Activated naive CD8-positive, alpha-beta T cell treated with anti-CD3 and anti-CD28 coated beads for 36 hours (primary cell): ENCODE measurements at places on chromosomes 6 and 20.
A peak's percentile ranks its signal among the peaks of the same experiment; 100 is the strongest.

DNA sequence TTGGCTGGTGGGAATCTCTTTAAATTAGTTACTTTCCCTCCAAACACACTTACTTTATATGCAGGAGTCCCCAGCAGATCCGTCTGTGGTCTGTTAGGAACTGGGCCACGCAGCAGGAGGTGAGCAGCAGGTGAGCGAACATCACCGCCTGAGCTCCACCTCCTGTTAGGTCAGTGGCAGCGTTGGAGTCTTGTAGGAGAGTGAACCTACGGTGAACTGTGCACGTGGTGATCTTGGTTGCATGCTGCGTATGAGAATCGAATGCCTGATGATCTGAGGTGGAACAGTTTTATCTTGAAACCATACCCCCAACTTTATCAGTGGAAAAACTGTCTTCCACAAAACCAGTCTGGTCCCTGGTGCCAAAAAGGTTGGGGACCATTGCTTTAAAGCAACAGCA, 5.0 kb downstream of the SERPINB6 start:
- H3K27ac ChIP-seq = no peak overlapping the region
- H3K27me3 ChIP-seq = no peaks in the 10 kb centered on the region
- H3K36me3 ChIP-seq = peaks cover 19% of the 10 kb centered on the region
- no peak for DNase-seq
- H3K4me1 ChIP-seq = peaks cover 43% of the 10 kb centered on the region
- H3K4me3 ChIP-seq = no peak overlapping the region

GRCh38 chr6:849075-849506, 156.2 kb upstream of the EXOC2 start:
- H3K27ac ChIP-seq = no peak overlapping the region
- no peaks in the 10 kb centered on the region for H3K4me1 ChIP-seq
- H3K4me3 ChIP-seq = no peak overlapping the region
- peaks cover 18% of the 10 kb centered on the region for H3K27me3 ChIP-seq
- no peaks in the 10 kb centered on the region for H3K36me3 ChIP-seq
- DNase-seq = no peak

GRCh38 chr6:133768656-133769295, 120.1 kb upstream of the TCF21 start:
- no peaks in the 10 kb centered on the region for H3K36me3 ChIP-seq
- no peak overlapping the region for H3K27ac ChIP-seq
- no peak for DNase-seq
- H3K27me3 ChIP-seq = peaks cover 28% of the 10 kb centered on the region

- H3K36me3 ChIP-seq = peaks cover 5% of the 10 kb centered on the region
- H3K4me1 ChIP-seq = no peaks in the 10 kb centered on the region
Observed at GRCh38 chr6:148671085-148671484, 75.7 kb upstream of the UST start.

- peak overlapping the region; percentile 85 for H3K27ac ChIP-seq
- peak; percentile 34 for DNase-seq
- peak overlapping the region; percentile 90 for H3K4me3 ChIP-seq
- H3K36me3 ChIP-seq = peaks cover 28% of the 10 kb centered on the region
- H3K27me3 ChIP-seq = no peaks in the 10 kb centered on the region
- peaks cover 40% of the 10 kb centered on the region for H3K4me1 ChIP-seq
Observed at GRCh38 chr20:36573798-36574365, 485 bp downstream of the TGIF2 start.

DNA sequence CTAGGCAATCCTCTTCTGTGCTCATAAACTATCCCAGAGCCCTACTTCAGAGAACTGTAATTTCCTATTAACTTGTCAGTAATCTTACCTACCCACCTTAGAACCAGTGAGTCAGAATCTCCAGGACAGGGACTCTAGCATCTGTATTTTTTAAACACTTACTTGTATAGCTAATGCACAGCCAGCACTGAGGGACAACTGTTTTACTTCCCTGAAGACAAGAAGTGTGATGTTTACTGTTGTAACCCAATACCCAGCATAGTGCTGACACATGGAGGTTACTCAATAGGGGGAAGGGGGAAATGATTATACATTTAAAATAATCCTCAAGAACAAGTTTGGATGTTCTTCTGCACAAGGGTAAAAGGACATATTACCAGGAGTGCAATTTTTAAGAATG, 130.8 kb downstream of the BTBD9 start:
- H3K4me1 ChIP-seq = no peaks in the 10 kb centered on the region
- no peaks in the 10 kb centered on the region for H3K27me3 ChIP-seq
- H3K36me3 ChIP-seq = no peaks in the 10 kb centered on the region
- DNase-seq = no peak
- H3K27ac ChIP-seq = no peak overlapping the region

DNA sequence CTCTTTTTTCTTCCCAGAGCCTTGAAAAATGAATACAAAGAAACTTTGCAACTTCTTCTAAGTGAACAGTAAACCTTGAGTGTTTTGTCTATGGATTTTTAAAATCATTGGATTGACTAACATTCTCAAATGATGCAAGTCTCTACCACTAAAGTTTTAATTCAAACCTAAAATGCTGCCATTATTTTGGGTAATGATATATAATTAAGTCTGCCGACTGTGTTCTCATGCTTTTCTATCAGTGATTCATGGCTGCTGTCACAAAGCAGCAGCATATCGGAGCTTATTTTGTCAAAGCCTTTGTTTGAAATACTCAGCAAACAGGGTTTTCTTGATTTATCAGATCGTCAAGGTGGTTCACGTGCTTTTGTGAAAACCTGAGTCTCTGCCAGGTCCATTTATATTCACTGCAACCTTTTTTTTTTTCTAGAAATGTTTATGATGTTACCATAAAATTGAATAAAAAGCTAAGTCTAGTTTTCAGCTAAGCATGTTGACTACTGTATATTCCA, 96.3 kb downstream of the GJA1 start:
- H3K4me1 ChIP-seq = no peaks in the 10 kb centered on the region
- H3K4me3 ChIP-seq = no peak overlapping the region
- DNase-seq = no peak
- H3K27me3 ChIP-seq = no peaks in the 10 kb centered on the region
- no peak overlapping the region for H3K27ac ChIP-seq
- H3K36me3 ChIP-seq = no peaks in the 10 kb centered on the region

GRCh38 chr6:111732390-111732789, 126.7 kb upstream of the TRAF3IP2 start:
- H3K4me1 ChIP-seq = peaks cover 73% of the 10 kb centered on the region
- H3K27ac ChIP-seq = peak overlapping the region; percentile 50
- no peak for DNase-seq

DNA sequence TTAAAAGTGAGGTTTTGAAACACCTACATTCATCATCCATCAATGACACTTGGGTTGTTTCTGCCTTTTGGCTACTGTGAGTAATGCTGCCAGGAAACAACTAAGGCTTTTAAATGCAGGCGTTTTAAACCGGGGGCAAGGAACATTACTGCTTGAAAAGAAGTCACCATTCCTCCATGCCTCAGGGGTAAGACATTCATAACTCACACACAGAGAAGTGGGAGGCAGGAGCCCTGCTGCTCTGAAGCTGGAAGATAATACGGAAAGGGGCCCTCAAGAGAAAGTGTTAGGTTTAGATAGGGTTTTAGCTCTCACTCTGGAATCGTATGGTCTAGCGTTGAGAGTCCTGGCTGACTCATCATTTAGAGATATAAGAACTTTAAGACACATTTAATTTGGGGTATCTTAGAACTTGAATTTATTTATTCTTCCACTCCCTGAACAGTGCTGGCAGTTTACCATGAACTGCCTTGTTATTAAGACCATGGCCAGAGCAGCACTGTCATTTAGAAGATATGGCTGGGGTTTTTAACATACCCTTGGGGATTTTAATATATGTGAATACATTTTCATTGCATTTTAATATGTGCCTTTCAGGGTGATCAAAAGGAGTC, 1.8 kb downstream of the TUBB1 start:
- no peak overlapping the region for H3K4me3 ChIP-seq
- H3K36me3 ChIP-seq = peaks cover 10% of the 10 kb centered on the region
- H3K27ac ChIP-seq = no peak overlapping the region
- H3K27me3 ChIP-seq = no peaks in the 10 kb centered on the region
- no peak for DNase-seq
- peaks cover 21% of the 10 kb centered on the region for H3K4me1 ChIP-seq

DNA sequence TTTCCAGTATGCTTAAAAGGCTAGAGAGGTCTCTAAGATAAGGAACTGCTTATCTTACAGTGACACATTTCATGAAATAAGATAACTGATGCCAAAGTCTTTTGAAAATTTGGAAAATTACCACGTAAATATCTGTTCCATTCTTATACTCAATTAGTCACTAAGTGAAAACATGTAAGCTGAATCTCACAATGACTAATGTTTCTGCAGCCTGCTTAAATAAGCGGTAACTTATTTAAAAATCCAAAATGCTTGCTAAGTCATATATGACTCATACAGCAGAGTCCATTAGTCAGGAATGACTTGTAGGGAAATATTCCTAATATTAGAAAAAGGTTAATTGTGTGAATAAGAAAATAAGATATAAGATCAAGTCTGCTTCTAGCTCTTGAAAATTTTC, 27.8 kb upstream of the LGSN start:
- no peaks in the 10 kb centered on the region for H3K36me3 ChIP-seq
- H3K4me1 ChIP-seq = peaks cover 3% of the 10 kb centered on the region
- no peak overlapping the region for H3K4me3 ChIP-seq
- H3K27me3 ChIP-seq = peaks cover 17% of the 10 kb centered on the region
- H3K27ac ChIP-seq = no peak overlapping the region
- DNase-seq = no peak

DNA sequence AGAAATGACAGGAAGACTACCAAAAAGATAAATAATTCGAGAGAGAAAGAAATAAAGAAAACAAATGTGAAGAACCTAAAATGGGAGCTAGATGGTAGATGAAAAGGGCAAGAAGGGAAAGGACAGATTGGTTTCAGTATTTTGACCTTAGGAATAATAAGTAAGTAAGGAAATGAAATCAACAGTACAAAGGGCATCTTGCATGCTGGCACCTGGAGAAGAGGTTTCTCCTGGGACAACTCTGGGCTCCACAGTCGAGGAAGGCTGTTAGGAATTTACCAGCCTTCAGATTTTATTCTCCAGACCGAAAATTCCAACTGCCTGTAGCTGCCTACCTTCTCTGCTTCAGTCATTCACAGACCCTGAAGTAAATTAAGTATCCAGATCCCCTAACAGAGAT, 80.5 kb downstream of the SMLR1 start:
- peaks cover 6% of the 10 kb centered on the region for H3K4me1 ChIP-seq
- no peaks in the 10 kb centered on the region for H3K27me3 ChIP-seq
- no peak overlapping the region for H3K4me3 ChIP-seq
- H3K27ac ChIP-seq = no peak overlapping the region

DNA sequence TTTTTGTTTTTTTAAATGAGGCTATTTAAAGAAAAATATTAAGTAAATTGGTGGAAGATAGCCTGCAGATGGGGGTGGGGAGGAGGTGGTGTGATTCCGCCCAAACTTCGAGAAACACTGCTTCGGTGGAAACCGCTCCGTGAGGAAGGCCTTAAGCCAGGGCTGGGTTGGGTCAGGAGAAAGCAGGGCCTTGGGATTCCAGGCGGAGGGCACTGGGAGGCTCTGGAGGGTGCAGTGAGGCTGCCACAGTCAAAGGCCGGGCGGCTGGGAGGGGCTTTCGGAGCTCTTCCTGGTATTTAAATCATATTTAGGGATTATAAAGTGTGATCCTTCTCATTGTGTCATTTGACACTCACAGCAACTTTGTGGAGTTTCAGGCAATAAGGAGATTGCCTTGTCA, 22.2 kb upstream of the SCRT2 start:
- no peak overlapping the region for H3K27ac ChIP-seq
- no peaks in the 10 kb centered on the region for H3K36me3 ChIP-seq
- H3K4me3 ChIP-seq = no peak overlapping the region

- H3K36me3 ChIP-seq = no peaks in the 10 kb centered on the region
- H3K27ac ChIP-seq = no peak overlapping the region
- no peak overlapping the region for H3K4me3 ChIP-seq
Observed at GRCh38 chr20:5065166-5065878, 54.4 kb downstream of the PCNA start.

- H3K4me3 ChIP-seq = no peak overlapping the region
- H3K27me3 ChIP-seq = no peaks in the 10 kb centered on the region
- DNase-seq = no peak
- no peaks in the 10 kb centered on the region for H3K36me3 ChIP-seq
- H3K27ac ChIP-seq = no peak overlapping the region
- peaks cover 3% of the 10 kb centered on the region for H3K4me1 ChIP-seq
Observed at GRCh38 chr6:21887231-21888185, 294.0 kb downstream of the SOX4 start.

- peak; percentile 51 for DNase-seq
- peak overlapping the region; percentile 96 for H3K4me3 ChIP-seq
- H3K4me1 ChIP-seq = peaks cover 21% of the 10 kb centered on the region
Observed at GRCh38 chr6:53794137-53794719, 577 bp upstream of the LRRC1 start.

GRCh38 chr6:152173321-152173720, 365.8 kb downstream of the ESR1 start:
- DNase-seq = no peak
- no peak overlapping the region for H3K4me3 ChIP-seq
- no peak overlapping the region for H3K27ac ChIP-seq
- no peaks in the 10 kb centered on the region for H3K27me3 ChIP-seq
- H3K36me3 ChIP-seq = peaks cover 53% of the 10 kb centered on the region

DNA sequence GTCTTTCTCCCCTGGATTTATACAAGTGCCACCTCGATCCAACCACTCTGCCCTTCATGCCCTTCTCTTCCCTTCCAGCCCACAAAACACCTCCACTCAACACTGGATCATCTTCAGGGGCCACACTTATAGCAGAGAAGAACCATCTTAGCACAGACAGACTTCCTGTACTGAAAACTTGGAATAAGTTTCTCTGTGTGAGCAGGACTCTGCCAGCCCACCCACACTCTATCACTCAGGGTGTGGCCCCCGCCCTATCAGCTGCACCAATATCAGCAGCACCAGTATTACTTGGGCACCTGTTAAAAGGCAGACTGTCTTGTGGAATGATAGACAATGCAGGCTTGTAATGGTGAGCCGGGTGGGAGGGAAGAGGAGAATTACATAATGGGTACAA, 86.7 kb downstream of the SCML4 start:
- H3K27ac ChIP-seq = peak overlapping the region; percentile 80
- no peaks in the 10 kb centered on the region for H3K27me3 ChIP-seq
- no peak for DNase-seq
- H3K36me3 ChIP-seq = peaks cover 34% of the 10 kb centered on the region
- peaks cover 82% of the 10 kb centered on the region for H3K4me1 ChIP-seq

DNA sequence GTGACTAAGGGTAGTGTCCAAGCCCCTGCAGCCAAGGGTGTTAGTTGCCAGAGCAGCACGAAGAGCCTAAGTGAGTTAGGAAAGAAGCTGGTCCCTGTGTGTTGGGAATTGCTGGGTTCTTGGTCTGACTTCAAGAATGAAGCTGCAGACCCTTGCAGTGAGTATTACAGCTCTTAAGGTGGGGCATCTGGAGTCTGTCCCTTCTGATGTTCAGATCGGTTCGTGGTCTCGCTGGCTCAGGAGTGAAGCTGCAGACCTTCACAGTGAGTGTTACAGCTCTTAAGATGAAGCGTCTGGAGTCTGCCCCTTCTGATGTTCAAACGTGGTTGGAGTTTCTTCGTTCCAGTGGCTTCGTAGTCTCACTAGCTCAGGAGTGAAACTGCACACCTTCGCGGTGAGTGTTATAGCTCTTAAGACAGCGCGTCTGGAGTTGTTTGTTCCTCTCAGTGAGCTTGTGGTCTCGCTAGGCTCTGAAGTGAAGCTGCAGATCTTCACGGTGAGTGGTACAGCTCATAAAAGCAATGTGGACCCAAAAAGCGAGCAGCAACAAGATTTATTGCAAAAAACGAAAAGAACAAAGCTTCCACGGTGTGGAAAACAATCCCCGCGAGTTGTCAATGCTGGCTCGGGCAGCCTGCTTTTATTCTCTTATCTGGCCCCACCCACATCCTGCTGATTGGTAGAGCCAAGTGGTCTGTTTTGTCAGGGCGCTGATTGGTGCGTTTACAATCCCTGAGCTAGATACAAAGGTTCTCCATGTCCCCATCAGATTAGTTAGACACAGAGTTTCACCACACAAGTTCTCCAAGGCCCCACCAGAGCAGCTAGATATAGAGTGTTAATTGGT, 31.8 kb downstream of the PXDC1 start:
- peak overlapping the region; percentile 46 for H3K4me3 ChIP-seq
- H3K36me3 ChIP-seq = no peaks in the 10 kb centered on the region
- no peaks in the 10 kb centered on the region for H3K4me1 ChIP-seq
- no peaks in the 10 kb centered on the region for H3K27me3 ChIP-seq
- no peak for DNase-seq
- H3K27ac ChIP-seq = no peak overlapping the region
